D721Med (cell line): ENCODE measurements at places on chromosomes 1 and 21.

GRCh38 chr1:209627027-209627731 is 25.0 kb downstream of the LAMB3 start:
- no peak for DNase-seq

DNA sequence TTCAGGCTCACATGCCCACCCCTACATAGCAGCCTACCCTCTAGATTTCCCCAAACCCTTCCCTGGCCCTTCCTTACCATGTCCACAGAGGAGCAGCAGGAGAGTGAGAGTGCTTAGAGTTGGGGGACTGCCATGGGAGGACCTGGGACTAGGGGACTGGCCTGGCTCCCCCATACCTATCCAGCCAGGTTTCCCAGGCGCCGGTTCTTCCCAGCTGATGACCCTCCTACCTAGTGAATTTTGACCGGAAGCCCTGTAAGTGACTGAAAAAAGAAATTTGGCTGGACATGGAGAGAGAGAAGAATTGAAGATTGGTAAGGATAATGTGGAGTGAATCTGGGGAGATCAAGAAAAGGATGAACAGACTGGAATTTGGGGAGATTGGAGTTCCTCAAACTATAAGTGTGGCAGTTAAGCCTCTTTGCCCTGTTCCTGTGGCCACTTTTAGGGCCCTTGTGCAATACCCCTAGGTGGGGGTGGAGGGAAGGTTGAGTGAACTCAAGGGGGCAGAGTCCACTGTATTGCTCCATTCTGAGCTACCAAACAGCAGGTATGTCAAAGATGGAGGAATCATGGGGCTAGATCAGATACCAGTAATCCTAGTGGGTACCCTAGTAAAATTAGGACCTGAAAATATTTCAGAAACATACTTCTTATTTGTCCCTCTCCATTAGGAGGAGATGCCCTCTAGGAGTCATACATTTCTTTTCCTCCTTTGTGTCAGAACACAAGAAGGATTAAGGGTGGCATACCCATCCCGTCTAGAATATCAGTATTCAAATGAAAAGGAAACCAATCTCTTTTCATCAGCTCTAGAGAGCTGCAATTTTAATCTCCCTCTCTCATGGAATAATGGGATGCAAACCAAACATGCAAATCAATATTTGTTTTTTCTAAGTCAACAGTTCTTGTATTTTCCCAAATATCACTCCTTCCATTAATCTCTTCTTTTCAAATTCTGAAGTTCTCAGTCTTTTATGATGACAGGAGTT is 1.2 kb downstream of the HJV start:
- DNase-seq = no peak

DNA sequence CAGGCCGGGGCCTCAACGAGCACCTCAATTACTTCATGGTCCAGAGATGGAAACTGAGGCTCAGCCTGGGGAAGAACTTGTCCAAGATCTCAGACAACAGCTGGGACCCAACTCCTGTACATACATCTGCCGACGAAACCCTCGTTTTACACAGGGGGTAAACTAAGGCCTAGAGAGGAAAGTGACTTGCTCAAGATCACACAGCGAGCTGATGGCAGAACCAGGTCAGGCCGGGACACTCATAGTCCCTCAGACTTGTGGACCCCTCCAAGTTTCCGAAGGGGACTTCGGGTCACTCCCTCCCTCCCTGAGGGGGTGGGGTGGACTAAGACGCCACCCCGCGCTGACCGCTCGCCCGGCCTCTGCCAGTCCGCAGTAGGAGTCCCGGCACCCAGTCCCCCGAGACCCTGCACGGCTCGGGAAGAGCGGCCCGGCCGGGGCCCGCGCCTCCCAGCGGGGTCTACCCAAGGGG is 430 bp downstream of the WASF2 start:
- no peak for DNase-seq

GRCh38 chr1:167541003-167541402 is 12.6 kb downstream of the CREG1 start:
- no peak for DNase-seq

DNA sequence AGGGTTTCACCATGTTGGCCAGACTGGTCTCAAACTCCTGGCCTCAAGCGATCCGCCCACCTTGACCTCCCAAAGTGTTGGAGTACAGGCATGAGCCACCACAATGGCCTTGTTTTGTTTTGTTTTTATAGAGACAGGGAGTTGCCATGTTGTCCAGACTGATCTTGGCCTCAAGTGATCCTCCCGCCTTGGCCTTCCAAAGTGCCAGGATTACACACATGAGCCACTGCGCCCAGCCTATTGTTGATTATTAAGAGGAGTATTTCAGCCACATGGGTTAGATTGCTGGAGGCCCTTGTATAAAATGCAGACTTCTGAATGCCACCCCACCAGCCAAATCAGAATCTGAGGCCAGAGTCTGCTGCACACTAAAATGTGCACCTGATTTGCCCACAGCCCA is 57.2 kb upstream of the ANGPTL1 start:
- DNase-seq = no peak

DNA sequence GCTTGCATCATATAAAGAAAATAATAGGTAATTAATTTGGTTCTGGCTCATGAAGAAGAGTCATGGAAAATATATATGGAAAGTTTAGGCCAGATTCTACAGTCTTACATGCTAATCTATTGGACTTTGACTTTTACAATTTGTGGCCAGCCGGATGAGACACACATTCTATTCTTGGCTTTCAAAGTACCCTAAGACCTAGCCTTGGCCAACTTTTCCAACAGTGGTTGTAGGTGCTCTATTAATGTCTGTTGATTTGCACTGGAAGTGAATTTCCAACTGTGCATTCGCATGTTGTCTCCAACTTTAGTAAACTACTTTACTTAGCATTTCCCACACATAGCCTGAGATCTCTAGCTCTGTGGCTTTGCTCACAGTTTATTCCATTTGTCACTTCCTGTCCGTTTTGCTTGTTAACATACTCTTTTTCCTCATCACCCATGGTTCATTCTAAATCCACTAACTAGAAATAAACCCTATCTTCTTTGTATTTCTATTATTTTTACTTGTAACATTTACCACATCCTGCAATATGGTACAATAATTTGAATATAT is 644.0 kb downstream of the PTPRC start:
- DNase-seq = no peak

DNA sequence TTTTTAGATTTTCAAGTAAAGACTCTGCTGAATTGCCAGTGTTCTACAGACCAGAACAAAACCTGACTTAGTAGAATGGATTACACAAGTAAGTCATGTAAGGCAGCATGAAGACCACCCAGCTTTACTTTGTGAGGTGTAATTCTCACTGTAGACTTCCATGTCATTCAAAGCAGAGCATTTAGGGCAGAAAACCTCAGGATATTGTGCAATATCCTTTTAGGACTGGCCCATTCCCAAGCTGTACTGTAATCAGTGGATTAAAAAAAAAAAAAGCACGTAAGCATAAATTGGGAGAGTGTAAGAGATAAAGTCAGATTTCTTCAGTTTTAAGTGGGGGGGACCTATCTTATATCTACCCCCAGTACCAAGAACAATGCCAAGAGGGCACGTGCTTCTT is 380.5 kb upstream of the PRMT6 start:
- DNase-seq = no peak

GRCh38 chr1:219559899-219560298 is 53.0 kb downstream of the ZC3H11B start:
- DNase-seq = no peak

GRCh38 chr1:231817801-231818200 is 191.2 kb downstream of the DISC1 start:
- no peak for DNase-seq

GRCh38 chr21:16145479-16145878 is 415.7 kb downstream of the USP25 start:
- DNase-seq = no peak

DNA sequence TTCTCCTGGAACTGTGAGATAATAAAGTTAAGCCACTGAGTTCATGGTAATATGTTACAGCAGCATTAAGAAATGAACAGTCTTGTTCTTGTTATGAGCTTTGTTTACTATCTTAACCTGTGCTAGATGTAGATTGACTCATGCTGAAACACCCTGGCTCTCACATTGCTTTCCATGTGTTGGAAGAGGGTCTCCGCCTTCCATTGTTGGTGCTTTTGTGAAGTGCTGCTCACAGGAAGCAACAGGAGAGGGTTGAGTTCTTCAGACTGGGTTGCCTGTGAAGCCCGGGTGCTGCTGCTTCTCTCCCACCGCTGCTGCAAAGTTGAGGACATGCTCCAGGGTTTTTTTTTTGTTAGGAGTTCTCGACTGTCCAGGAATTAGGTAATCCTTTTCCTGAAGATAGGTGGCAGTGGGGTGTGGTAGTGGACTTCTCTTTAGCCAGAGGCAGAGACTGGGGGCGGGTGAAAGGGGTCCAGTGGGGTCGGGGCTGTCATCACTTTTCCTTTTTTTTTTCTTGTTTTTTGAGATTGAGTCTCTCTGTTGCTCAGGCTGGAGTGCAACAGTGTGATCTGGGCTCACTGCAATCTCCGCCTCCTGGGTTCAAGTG is 28.7 kb upstream of the HMGN1 start:
- DNase-seq = no peak

- DNase-seq = no peak
Observed at GRCh38 chr21:45363921-45364467, 41.0 kb upstream of the COL18A1 start.

DNA sequence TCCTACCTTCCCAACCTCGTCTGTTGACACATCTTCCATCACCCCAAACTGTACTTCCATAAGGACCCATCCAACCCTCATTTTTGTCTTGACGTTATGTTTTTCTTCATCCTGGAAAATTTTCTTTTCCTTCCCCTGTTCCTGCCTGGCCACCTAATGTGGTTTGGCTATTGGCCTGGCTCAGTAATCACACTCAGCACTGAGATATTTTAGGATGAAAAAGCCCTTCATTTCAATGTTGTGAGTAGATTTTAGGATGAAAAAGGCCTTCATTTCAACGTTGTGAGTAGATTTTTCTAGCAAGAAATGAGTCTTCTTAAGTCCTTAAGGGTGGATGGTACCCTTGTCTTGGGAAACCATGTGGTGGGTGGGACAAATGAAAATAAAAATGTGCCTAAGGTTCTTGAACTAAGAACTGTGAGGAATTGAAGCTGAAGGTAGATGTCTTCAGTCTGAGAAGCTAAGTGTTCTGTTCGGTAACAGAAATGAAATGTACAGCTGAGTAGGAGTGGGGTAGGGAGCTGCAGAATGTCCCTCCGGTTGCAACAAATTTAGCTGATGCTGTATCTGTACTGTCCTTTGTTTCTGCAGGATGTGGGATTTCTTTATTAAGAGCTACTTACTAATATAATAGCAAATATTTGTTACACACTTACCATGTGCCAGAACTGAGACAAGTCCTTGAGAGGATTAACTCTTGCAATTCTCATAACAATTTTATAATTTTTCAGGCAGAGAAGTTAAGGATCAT is 36.1 kb downstream of the DNTTIP2 start:
- DNase-seq = no peak

- DNase-seq = no peak
Observed at GRCh38 chr1:109890115-109890953, 20.3 kb upstream of the CSF1 start.

- no peak for DNase-seq
Observed at GRCh38 chr1:61519631-61520030, 205.3 kb downstream of the TM2D1 start.

GRCh38 chr1:177926201-177926600 is 43.7 kb downstream of the SEC16B start:
- no peak for DNase-seq

- DNase-seq = no peak
Observed at GRCh38 chr1:88701275-88701674, 17.2 kb downstream of the PKN2 start.

GRCh38 chr1:16239972-16240491 is 3.0 kb upstream of the CPLANE2 start:
- DNase-seq = no peak

- no peak for DNase-seq
Observed at GRCh38 chr1:209302779-209303568, 280.5 kb upstream of the CAMK1G start.

GRCh38 chr1:83129107-83129506 is 869.8 kb downstream of the TTLL7 start:
- no peak for DNase-seq

- no peak for DNase-seq
Observed at GRCh38 chr21:28899220-28899619, 93.5 kb downstream of the LTN1 start.

GRCh38 chr1:9816199-9816598 is 7.6 kb downstream of the CLSTN1 start:
- no peak for DNase-seq

- DNase-seq = no peak
Observed at GRCh38 chr1:40017951-40018575, 22.5 kb upstream of the CAP1 start.

DNA sequence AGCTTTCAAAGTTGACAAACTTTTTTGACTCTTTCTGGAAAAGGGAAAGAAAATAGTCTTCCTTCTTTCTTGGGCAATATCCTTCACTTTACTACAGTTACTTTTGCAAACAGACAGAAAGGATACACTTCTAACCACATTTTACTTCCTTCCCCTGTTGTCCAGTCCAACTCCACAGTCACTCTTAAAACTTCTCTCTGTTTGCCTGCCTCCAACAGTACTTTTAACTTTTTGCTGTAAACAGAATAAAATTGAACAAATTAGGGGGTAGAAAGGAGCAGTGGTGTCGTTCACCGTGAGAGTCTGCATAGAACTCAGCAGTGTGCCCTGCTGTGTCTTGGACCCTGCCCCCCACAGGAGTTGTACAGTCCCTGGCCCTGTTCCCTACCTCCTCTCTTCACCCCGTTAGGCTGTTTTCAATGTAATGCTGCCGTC is 160.8 kb upstream of the SGIP1 start:
- DNase-seq = no peak

DNA sequence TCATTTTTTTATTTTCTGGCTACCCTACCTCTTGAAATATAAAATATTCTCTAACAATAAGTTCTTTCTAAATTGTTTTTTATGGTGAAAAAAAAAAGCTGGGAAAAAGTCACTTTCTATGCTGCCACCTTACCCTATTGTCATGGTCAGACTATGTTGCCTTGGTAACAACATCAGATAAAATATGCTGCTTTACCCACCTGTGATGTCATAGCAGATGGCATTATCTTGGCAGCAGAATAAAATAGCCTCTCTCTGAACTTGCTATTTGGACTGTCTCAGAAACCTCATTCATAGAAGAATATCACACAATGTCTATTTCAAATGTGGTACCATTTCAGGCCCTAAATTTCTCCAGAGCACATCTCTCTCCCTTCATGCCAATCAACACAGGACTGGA is 69.6 kb upstream of the SGIP1 start:
- DNase-seq = no peak
